Activated effector memory CD4-positive, alpha-beta T cell treated with Interleukin-2 at 50 U/mL for 16 hours (primary cell): ENCODE measurements at places on chromosomes 12 and 14.

- no peak for DNase-seq
Measured at GRCh38 chr12:81699551-81699950, 59.6 kb downstream of the PPFIA2 start.

DNA sequence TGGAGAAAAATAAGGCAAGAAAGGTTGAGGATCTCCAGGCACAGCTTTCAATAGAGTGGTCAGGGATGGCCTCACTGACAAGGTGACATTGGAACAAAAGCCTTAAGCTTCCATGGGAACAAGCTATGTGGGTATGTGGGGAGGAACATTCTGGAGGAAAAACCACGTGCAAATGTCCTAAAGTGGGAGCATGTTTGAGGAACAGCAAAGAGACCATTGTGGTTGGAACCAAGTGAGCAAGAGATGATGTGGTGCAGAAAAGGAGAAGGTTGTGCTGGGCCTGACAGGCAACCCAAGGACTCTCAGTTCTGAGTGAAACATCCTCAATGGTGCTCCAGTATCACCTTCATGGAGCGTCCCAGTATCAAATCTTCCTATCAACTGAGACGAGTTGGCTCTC lies 184.0 kb downstream of the CAND1 start:
- DNase-seq: no peak

- no peak for DNase-seq
Measured at GRCh38 chr12:103354403-103354802, 141.4 kb downstream of the C12orf42 start.

GRCh38 chr12:107369006-107369405 lies 275.7 kb upstream of the CRY1 start:
- no peak for DNase-seq

DNA sequence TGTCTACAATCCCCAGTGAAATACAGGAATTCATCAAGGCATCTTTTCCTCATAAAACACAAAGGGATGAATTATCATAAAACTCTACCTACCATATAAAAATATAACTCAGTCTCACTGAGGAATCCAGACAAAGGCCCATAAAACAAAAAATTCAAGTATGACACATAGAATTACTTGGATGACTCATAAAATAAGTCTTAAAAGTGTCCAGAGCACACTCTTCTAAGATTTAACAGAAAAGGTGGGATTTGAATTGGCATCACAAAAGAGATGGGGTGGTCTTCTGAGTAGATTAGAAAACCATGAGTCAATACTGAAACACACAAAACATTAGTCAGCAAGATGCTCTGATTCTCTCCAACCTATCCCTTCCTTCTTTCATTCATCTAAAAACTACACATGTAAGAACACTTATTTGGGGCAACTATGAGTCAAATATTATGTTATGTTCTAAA lies 202.7 kb upstream of the GARIN6 start:
- DNase-seq: no peak

DNA sequence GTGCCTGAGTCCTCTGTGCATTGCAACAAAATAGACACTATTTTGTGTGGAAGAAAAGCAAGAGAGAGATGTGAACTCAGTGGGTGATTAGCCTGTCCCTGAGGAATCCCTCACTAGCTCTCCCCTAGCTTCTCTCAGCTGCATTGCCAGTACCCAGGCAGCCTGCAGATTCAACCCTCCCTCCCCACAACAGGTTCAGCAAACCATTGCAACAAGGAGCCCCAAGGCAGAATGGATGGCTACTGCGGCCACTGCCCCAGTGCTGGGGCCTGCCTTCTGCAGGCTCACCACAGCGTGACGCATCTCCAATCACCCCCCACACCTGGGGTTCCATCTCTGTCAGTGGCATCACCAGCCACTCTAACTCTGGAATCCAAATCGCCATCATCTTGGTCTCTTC lies 2.3 kb downstream of the CRACR2A start:
- DNase-seq: no peak

DNA sequence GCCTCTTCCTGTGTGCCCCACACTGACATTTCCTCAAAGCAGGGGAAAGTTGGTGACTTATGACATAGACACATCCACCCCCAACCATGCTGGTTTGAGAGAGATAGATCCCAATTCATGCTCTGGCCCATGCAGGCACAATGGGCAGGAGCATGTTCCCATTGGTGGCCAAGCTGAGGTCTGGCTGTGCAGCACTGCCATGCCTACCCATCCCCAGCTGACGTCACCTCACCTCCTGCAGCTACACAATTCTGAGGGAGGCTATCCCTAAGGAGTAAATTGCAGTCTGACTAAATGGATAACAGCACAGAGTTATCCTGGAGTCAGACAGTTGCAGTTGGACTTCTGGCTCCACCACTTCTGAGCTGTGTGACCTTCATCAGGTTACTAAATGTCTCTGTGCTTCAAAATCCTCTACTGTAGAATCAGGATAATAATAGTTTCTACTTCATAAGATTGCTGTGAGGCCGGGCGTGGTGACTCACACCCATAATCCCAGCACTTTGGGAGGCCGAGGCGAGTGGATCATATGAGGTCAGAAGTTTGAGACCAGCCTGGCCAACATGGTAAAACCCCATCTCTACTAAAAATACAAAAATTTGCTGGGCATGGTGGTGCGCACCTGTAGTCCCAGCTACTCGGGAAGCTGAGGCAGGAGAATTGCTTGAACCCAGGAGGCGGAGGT lies 323.9 kb downstream of the BCL11B start:
- no peak for DNase-seq

- no peak for DNase-seq
Measured at GRCh38 chr14:58981840-58982239, 206.6 kb upstream of the DAAM1 start.

GRCh38 chr12:24172031-24172772 lies 222.7 kb upstream of the SOX5 start:
- no peak for DNase-seq

GRCh38 chr14:100893228-100893601 lies 10.3 kb downstream of the RTL1 start:
- DNase-seq: no peak

DNA sequence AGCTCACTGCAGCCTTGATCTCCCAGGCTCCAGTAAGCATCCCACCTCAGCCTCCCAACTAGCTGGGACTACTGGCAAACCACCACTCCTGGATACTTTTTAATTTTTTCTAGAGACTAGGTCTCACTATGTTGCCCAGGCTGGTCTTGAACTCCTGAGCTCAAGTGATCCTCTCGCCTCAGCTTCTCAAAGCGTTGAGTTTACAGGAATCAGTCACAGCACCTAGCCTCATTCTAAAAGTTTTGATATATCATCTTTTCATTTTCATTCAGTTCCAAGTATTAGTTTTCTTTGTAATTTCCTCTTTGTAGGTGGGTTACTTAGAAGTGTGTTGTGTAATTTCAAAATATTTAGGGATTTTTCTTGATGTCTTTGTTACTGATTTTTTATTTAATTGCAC lies 9.6 kb downstream of the CBX5 start:
- no peak for DNase-seq

DNA sequence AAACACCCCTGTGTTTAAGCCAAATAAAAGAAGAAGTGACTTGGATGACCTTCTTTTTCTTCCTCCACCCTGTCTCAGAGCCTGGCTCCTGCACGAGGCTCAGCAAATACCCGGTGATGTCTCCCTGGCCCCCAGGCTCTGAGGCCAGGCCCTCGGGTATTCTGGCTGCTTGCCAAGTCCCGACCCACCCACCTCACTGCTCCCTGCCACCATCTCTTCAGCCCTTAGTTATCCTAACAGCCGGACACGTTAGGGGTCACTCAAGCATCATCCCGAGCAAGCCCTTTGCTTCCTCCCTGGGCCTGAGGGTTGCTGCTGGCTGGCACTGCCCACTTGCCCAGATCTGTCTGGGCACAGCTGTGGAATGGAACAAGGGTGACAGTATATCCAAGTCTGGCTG lies 7.2 kb downstream of the RPS6KL1 start:
- no peak for DNase-seq

DNA sequence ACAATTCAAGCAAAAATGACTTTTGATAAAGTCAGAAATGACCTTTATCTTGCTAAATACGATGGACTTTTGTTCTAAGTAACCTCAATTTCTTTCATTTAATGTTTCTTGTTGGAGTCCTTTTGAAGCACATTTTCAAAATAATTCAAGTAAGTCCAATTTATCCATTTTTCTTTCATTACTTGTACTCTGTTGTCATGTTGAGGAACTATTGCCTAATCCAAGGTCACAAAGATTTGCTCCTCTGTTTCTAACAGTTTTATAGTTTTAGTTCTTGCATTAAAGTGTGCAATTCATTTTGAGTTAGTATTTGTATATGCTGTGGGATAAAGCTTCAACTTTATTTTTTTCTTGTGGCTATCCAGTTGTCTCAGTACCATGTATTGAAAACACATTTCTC lies 66.7 kb downstream of the CCER1 start:
- DNase-seq: no peak

- DNase-seq: no peak
Measured at GRCh38 chr12:86774841-86775388, 518.7 kb upstream of the MGAT4C start.

- no peak for DNase-seq
Measured at GRCh38 chr14:78904094-78904493, 733.9 kb downstream of the NRXN3 start.

GRCh38 chr14:95291859-95292542 lies 27.7 kb downstream of the CLMN start:
- DNase-seq: no peak

DNA sequence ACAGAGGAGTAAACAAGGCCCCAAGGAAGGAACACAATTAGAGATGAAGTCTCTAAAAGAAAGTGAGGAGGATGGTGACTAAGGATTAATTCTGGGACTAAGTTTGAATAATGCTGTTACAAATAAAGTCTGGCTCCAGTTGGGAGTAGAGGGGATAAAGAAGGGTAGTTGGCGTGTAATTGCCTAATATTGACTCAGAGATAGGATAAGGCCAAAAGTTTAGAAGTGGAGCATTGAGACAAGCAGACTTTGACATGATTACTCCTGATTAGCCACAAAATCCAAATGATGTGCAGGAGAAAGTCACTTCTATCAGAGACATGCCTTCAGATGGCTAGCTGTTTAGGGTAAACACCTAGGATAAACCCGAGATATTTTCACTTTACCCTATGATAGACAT lies 108.4 kb downstream of the PLCZ1 start:
- DNase-seq: no peak

DNA sequence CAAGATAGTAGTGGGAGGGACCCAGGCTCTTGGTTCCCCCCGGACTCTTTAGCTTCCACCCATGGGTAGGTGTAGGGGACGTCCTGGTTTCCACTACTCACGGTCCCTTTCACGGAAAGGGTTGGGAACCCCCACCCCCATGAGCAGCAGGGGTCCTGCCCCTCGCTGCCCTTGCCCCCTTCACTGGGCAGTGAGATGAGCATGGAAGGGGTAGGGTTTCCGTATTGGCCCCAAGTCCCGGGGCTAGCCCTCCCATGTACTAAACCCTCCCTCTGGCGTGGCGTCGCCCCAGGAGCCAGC lies 12.7 kb downstream of the AGAP2 start:
- DNase-seq: no peak

DNA sequence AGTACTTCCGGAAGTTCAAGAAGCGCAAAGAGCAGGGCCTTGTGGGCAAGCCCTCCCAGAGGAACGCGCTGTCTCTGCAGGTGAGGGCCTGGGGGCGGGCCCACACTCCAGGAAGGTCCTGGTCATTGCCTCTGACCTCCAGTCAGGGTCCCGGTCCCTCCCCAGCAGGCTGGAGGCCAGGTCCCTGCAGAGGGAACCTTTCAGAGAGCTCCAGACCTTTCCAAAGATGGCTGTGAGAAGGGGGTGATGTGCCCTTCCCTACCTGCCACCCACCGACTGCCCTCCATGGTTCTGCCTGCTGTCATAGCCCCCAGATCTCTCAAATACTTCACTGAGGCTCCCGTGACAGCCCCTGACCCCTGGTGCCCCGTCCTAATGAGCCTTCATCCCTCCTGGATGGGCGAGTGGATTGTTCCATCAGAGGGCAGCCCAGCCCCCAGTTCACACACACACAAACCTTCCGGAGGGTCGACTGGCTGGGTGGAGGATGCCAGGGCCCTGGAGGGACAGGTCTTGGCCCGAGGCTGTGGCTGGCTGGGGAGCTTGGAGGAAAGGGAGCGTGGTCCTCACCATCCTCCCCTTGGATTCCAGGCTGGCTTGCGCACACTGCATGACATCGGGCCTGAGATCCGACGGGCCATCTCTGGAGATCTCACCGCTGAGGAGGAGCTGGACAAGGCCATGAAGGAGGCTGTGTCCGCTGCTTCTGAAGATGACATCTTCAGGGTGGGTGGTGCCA lies 117.5 kb upstream of the FKBP4 start:
- no peak for DNase-seq

GRCh38 chr12:3432868-3433267 lies 58.1 kb upstream of the PRMT8 start:
- no peak for DNase-seq

GRCh38 chr12:122226366-122227125 lies 694 bp upstream of the DIABLO start:
- DNase-seq: no peak

DNA sequence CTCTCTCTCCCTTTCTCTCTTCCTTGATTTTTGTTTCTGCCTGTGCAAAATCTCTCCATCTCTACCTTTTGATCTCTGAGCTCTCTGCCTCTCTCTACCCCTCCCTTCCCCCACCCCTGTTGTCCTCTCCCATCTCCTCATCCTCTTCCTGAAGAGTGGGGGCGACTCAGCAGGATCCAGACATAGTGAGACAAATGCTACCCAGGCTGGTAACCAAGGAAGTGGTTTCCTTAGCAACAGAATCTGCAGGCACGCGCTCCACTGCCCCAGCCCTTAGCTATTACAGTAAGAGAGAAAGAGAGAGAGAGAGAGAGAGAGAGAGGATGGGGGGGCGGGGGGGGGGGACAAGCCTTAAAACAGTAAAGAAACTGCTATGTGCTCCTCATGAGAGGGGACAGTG lies 85.6 kb downstream of the CMKLR1 start:
- no peak for DNase-seq

GRCh38 chr14:23093991-23094665 lies 808 bp downstream of the ACIN1 start:
- DNase-seq: no peak

- no peak for DNase-seq
Measured at GRCh38 chr14:33979613-33980276, 28.9 kb upstream of the EGLN3 start.

DNA sequence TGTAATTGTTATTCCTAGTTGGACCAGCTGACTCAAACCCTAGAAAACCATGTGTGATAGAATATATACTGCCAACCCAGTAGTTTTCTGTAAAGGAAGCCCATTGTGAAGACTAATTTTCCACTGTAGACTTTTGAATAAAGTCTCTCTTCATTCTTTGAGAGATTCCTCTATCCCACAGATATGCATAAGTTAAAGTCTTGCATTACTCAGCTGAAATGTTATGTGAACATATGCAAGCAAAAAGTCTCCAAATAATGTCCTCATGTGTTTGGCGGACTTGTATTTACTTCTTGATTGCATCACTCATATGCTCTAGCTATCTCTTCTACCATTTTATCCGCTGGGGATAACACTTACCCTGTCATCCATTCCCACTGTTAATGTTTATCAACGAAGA lies 35.1 kb upstream of the OTOGL start:
- DNase-seq: no peak

GRCh38 chr12:1853716-1854115 lies 33.4 kb downstream of the LRTM2 start:
- no peak for DNase-seq

GRCh38 chr12:94872671-94872970 lies 130.9 kb downstream of the NDUFA12 start:
- no peak for DNase-seq

- no peak for DNase-seq
Measured at GRCh38 chr12:15522574-15523187, 200.4 kb downstream of the PTPRO start.
